Cardiac atrium fibroblast (primary cell): ENCODE measurements at places on chromosomes 6 and 20. TPM values are rescaled to one million over a fixed set of nuclear protein-coding genes. Genes with fewer than 3 reads are reported as not detected.

The SIGLEC1 gene
- total RNA-seq = not detected in 2 replicates

The MOG gene
- total RNA-seq = not detected in 2 replicates

The DTNBP1 gene
- total RNA-seq = 2.4 and 8.8 TPM in 2 replicates

The PTK6 gene
- not detected in 2 replicates for total RNA-seq
